ENCODE measurements at places on chromosomes 12 and 14.
A peak's percentile ranks its signal among the peaks of the same experiment; 100 is the strongest.

DNA sequence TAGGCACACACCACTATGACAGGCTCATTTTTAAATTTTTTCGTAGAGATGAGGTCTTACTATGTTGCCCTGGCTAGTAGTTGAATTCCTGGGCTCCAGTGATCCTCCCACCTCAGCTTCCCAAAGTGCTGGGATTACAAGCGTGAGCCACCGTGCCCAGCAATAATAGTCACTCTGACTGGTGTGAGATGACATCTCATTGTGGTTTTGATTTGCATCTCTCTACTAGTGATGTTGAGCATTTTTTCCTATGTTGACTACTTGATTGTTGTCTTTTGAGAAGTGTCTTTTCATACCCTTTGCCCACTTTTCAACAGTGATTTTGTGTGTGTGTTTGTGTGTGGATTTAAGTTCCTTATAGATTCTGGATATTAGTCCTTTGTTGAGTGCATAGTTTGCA lies 26.3 kb downstream of the ATP2A2 start:
- no peak for DNase-seq

GRCh38 chr12:48765753-48766162 lies 23.1 kb downstream of the ADCY6 start:
- no peak for DNase-seq

- DNase-seq = no peak
Measured at GRCh38 chr14:77248666-77249065, 22.3 kb downstream of the NGB start.

- no peak for DNase-seq
Measured at GRCh38 chr12:68393417-68393816, 61.3 kb upstream of the MDM1 start.

DNA sequence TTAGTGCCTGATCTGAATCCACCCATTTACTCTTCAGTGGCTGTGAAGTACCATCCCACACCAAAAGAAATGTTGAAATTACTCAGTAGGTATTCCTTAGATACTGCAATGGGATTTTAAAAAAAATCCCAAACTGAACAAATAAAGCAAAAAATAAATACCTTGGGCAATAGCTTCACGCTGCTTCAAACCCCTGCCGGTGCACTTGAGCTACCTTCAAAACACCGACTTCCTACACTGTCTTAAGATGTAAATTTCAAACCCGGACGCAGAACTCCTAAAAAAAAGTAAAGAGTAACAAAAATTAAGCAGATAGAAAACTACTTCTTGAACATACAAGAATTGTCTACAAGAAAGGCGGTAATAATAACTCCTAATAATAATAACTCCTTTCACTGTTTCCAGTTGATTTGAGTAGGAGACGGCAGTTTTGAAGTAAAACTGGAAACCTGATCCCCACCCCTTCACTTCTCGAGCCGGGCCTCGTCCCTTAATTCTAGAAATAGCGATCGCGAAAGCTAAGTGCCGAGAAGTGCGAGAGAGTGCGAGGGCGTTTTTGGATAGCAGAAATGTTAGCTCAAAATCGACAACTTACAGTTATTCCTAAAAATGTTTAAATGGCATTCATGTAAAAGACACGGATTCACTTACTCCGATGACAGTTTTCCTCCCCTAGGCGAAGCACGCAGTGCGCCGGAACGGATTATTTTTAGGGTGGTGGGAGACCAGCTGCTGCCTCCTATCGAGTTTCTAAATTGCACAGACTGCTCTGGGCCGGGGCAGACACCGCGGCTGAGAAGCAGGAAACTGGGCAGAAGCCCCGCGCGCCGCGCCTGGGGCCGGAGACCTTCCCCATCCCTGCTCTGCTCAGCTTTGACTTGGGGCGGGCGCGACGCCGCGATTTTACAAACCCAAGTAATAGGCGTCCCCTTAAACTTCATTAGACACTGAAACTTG lies at the start of gene ABCC9:
Gene ABCC9 (minus strand): TSS at position 878 of the 957 bp plus-strand sequence. CDS start 4,752 bp downstream, outside the sequence.
- DNase-seq = no peak

GRCh38 chr14:69989622-69990021 lies 110.4 kb downstream of the SMOC1 start:
- no peak for DNase-seq

DNA sequence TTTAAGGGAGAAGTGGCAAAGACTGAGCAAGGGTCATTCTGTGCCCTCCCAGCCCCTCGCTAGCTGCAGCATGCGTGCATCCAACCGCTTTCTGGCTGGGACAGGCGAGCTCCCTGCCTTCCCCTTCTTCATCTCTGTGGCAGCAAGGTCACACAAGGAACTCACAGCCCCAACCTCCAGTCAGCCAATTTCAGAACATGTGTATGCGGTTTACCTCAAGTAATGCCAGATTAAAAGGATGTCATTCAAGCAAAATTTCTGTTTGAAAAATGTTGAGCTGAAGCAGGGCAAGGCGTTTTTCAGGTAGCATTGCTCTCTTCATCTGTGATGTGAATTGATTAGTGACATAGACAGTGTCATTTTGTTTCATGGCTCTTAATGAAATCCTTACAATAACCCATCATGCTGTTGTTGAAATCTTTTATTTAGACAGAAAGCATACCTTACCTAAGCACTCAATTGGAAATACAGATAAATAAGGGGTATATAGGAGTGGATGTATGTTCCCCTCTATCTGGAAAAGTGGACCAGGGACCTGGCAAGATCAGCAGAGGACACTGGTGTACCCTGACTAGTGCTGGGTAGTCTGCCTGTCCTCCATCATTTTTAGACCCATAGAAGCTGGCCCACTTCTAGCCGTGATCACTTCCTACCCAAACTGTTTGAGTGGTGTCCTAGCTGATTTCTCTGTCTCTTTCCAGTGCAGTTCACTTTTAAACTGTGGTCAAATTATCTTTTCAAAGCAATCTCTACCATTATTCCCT lies 82.8 kb upstream of the NEDD1 start:
- DNase-seq = no peak

DNA sequence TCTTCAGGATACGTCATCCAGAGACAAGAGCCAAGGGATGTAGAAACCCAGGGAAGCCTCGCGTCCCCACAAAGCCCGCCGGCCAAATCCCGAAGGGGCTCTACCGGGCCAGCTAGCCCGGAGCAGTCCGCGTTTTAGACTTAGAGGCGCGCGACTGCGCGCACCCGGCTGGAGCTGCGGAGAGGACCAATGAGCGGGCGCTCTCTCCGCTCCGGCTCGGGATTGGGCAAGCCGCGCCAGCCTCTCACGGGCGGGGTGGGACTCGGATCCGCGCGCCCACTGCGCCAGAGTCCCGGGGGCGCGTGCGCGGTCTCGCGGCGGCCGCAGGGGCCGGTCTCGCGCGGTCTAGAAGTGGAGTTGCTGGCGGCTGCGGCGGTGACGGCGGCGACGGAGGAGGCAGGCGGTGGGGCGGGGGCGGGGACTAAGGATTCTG lies 241 bp upstream of the PALS1 start:
- DNase-seq = peak; percentile 95

DNA sequence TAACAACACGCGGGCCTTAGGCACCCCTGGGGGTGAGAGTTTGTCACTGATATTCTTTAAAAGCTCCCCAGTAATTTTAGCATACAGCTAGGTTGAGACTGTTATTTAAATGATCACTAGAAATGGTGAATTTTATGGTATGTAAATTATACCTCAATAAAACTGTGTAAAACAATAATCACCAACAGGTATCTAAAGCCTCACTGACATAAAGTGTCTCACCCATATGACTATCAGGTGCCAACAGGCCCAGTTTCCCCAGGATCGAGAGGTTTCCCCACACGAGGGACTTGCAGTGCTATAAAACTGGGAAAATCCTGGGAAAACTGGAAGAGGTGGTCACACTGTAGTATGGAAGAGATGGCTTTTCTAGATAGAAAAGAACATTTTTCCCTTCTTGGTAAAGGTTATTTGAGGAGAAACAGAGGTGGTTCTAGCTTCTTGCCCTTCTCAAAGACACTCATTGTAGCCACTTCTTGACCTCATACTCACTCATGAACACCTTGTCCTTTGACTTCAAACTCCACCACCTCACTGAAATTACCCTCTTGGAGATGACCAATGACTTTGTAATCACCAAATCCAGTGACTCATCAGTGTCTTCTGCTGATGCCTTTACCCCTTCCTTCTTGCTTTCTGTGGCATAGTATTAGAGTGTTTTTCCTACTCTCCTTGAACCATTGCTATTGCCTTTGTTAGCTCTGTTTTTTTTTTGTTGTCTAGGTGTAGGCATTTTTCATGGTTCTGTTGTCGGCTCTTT lies 24.8 kb upstream of the NUBPL start:
- DNase-seq = no peak

DNA sequence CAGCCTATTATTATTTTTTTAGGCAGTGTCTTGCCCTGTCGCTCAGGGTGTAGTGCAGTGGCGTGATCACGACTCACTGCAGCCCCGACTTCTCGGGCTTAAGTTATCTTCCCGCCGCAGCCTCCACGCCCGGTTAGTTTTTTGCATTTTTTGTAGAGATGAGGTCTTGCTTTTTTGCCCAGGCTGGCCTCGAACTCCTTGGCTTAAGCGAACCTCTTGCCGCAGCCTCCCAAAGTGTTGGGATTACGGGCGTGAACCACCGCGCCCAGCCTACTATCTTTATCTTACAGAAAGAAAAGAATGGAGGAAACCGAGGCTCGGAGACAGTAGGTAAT lies 507 bp upstream of the PTPN11 start:
- DNase-seq = no peak

- no peak for DNase-seq
Measured at GRCh38 chr14:32710231-32710671, 228.4 kb upstream of the NPAS3 start.

DNA sequence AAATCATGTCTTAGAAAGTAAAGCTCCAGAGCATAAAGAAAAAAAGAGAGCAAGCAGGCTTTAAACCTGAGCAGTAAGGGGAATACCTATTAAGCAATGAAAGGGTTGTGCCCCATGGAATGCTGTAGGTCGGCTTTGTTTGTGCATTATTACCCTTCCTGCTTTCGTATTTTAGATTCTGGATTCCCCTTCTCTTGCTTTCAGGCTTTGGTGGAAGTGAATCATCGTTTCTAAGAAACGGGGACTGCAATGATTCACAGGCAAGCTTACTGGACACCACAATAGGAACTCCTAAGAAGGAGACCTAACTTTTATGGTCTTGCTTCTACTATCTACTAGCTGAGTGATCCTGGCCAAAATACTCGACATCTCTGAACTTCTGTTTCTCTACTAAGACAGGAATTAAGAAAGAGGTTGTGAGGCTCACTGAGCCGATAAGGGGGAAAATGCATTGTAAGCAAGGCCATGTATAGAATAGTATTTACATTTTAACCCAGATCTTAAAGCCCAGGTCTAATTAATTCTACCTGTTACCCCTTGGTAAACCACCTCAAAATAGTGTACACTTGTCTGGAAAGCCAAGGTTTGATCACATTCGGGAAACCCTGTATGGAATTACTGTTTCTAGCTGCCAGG lies 1.2 kb upstream of the BMAL2 start:
- DNase-seq = no peak

GRCh38 chr12:14773685-14774073 lies 29.6 kb downstream of the WBP11 start:
- no peak for DNase-seq

DNA sequence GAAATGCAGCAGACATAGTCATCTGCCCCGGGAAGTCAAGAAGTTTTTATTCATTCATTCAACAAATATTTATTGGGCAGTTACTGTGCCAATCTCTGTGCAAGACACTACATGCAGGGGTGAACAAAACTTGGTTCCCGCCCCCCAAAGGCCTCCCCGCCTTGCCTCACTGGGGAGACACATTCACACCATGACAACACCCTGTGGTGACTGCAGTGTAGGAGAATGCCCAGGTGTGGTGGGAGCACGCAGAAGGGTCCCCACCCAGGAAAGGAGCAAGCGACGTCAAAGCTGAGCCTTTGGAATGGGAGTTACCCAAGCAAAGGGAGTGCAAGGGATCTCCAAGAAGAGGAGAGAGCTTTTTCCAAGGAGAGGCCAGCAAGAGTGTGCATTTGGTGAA lies 1.6 kb upstream of the AQP6 start:
- no peak for DNase-seq

DNA sequence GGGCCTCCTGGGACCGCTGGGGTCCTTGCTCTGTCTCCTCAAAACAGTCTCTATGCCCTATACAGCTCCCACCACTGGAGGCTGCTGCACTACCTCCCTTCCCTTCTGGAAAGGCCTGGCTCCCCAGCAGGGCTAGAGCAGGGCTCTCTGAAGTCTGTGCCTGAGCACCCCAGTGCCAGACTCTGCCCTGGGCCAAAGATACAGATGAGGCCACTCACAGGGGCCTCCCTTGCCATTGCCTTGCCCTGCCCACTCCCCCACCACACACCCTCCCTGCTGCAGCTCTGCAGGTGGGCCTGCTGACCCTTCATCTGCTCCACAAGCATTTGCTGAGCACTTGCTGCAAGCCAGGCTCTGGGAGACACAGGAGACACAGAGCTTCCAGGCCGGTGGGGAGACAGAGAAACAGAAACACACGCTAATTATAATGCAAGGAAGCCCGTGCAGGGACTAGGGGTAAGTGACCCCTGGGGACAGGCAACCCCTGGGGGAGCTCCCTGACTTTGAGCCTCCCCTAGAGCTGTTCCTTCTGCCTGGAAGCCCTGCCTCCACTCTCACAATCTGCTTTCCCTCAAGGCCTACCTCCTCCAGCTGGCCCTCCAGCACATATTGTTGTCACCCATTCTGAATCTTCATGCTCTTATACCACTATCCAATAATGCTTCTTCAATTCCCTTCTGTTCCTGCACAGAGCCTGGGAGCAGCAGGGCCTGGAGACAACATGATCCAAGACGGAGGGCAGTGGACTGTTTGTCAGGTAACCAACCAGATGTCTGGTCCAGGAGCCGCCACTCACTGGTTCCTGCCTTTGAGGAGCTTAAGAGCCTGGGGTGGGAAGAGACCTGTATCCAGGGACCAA lies 32.6 kb upstream of the PNMA1 start:
- DNase-seq = no peak

- DNase-seq = peak; percentile 82
Measured at GRCh38 chr14:68862954-68863594, 70.2 kb upstream of the ZFP36L1 start.

GRCh38 chr12:124441443-124442194 lies 125.8 kb downstream of the NCOR2 start:
- DNase-seq = no peak

GRCh38 chr12:66071549-66071948 lies 59.0 kb downstream of the LLPH start:
- no peak for DNase-seq

DNA sequence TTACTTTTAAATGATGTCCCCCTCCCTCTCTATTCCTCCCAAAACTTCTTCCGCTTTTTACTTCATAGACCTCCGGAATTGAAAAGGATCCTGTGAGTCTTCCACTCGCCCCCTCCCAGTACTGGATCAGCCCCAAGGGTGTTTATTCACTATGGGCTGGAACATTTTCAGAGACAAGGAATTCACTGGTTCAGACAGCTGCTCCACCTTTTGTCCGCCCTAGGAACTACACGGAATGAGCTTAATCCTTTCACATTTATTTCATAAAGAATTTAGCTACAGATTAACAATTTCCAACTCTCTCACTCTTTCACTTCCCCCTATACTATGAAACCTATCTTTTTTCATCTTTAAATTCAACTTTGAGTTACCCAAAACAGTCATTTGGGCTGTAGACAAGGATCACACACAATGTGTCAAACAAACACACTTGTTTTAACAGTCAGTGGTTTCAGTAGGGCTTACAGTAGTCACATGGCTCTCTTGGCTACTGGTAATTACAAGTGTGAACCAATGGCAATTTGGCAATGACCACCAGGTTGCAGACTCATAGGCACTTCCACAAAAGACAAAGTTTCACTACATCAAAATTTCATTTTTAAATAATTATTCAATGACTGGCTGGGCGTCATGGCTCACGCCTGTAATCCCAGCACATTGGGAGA lies 20.6 kb downstream of the CNIH1 start:
- DNase-seq = peak; percentile 10
